C1 segment of cervical spinal cord (tissue), 14 donors: ENCODE measurements at places on chromosomes 7 and 10.

DNA sequence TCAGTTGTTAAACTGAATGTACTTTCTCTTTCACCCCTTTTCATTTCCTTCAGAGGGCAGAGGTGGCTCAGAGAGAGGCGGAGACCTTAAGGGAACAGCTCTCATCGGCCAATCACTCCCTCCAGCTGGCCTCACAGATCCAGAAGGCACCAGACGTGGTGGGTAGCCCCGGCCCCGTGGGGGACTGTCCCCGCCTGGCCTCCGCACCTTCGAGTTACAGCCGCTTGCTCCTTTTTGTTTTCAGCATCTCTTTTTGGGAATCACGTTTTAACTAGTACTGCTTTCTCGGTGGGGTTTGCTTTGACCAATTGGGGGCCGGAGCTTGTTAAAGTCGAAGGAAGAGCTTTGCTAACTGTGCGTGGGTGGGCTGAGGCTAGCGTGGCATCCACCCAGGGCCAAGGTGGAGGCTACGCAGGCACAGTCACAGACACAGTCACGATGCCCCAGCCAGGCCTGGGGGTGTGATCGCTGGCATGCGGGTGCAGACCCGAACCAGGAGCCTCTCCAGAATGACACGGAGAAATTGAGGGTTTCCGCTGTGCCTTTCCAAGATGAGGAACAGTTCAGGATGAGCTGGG lies 116.2 kb upstream of the SH2B2 start:
- no peak for DNase-seq

DNA sequence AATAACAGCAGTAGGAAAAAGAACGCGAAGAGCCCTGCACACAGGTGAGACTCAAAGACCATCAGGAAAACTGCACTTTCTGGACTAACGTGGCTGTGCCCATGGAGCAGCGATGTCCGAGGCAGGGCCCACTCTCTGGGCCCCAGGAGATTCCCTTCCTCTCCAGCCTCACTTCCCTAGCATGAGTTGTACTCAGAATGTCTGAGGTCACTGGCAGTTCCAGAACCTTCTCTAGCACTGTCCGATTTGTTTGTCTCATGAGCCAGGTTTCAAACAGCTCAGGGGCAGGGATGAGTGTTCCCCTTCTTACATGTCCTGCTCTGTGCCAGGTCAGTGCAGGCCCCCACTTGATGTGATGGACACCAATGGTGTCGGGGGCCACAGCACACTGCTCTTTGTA lies 484.2 kb downstream of the PTPRN2 start:
- DNase-seq: no peak

DNA sequence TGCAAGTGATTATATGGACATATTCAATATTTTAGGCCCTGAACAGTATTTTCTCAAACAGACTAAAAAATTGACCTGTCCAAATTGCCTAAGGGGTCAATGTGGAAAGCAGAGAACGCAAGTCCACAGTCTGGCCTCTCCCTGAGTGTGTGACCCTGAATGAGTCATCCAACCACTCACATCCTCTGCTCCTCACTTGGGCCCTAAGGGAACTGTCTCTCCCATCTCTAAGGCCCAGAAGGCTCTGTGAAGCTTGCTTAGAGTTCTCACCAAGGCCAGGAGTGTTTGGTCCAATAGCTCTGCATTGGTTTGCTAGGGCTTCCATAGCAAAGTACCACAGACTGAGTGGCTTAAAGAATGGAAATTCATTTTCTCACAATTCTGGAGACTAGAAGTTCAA lies 155.1 kb downstream of the LSM5 start:
- DNase-seq: no peak

DNA sequence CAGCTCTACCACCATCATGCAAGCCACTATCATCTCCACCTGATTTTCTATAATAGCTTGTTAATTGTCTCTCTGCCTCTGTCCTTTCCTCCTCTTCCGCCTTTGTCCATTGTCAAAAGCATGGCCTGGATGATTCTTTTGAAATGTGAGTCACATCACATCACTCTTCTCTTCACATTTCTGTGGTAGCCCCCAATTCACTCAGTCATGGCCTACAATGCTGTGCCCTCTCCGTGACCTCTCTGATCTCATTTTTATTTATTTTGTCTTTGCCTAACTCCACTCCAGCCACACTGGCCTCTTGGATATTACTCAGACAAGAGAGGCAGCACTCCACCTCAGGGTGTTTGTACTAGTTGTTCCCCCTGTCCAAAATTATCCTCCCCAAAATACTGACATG lies 4.9 kb upstream of the ABCB4 start:
- no peak for DNase-seq

DNA sequence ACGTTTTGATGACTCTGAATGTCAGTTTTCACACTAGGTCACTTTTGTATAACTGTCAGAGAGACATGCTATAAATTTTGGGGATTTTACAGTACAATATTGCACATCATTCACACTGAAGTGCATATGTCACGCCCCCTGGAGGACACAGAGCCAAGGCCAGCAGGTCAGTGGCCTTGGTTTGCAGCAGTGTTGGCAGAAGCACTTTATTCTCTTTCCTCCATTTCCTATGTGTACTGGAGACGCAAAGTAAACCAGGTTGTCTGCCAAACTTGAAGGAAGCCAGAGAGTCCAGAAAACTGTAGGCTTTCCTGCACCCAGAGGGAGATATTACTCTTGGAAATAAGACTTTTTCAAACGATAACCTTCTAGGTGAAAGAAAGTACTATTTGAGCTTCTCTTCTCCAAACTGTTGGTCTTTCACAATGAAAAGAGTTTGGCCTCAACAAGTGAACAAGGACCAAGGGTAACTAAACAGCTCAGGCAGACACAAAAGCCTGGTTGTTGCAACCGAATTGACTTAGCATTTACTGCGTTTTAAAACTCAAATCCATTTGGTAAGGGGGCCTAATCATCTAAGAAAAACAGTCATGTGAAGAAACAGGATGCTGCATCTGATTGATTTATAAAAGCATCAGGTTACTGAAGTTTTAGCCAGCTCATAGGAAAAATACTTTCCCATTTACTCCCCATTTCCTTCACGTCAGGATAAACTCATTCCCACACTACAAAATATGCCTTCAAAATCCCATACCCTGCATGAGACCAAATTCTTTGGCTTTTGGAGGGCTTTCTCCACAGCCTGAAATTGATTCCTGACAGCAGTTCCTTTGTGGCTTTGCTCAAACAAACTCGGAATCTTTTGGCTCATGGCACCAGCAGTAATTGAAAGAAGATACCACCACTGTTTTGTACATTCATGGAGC lies 83.0 kb upstream of the SEC61G start:
- no peak for DNase-seq
